ENCODE measurements at places on chromosomes 16 and 17.
A peak's percentile ranks its signal among the peaks of the same experiment; 100 is the strongest.

DNA sequence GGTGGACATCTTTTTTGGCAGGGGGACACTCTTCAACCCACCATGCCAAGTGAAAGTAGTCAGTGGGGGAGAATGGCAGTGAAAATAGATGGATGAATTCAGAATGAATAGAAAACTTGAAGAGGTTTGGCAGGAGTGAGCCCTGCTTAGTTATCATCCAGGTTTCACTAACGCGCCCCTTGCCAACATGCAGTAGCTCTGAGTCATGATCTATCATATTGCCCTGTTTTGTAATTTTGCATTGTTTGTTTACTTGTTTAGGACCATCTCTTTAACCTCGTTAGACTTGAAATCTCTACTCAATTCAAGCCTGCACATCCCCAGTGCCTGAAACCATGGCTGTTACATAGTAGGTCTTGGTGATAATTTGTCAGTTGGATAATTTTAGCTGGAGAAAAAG, 116.7 kb downstream of the RBFOX1 start:
- no peak for DNase-seq

DNA sequence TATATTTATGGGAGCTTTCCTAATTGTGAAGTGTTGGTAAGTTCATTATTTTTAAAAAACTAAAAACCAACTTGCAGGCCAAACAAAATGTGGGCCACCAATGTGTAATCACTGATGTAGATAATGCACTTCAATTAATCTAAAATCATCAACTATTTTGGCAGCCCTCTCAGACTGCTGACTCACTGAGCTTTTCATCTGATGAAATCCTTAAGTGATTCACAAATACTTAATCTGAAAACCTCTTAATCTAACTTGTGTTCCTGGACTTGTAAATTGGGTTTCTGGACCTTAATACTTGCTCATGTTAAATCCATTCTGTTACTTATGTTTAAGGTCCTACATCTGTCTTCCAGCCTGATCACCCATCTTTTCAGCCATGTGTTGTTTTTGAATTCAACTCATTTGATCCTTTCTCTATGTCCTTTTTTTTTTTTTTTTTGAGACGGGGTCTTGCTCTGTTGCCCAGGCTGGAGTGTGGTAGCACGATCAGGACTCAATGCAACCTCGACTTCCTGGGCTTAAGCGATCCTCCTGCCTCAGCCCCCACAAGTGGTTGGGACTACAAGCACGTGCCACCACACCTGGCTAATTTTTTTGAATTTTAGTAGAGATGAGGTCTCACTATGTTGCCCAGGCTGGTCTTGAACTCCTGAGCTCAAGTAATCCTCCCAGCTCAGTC, 39.0 kb downstream of the PRKCB start:
- no peak for DNase-seq

GRCh38 chr16:23103603-23104002, 45.6 kb downstream of the USP31 start:
- DNase-seq = no peak

DNA sequence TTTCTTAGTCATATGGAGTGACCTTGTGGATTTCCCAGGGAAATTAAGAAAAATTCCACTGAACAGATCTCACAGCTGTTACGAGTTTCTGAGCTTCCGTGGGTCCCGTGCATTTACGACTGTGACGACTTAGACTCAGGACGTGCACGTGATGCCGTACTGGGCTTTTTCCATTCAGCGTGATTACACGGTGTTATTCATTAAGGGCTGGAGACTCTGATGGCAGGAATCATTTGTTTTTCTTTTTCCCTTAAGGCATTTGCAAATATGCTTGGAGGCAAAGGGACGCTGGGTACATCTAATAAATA, 57.2 kb downstream of the TBC1D16 start:
- no peak for DNase-seq

DNA sequence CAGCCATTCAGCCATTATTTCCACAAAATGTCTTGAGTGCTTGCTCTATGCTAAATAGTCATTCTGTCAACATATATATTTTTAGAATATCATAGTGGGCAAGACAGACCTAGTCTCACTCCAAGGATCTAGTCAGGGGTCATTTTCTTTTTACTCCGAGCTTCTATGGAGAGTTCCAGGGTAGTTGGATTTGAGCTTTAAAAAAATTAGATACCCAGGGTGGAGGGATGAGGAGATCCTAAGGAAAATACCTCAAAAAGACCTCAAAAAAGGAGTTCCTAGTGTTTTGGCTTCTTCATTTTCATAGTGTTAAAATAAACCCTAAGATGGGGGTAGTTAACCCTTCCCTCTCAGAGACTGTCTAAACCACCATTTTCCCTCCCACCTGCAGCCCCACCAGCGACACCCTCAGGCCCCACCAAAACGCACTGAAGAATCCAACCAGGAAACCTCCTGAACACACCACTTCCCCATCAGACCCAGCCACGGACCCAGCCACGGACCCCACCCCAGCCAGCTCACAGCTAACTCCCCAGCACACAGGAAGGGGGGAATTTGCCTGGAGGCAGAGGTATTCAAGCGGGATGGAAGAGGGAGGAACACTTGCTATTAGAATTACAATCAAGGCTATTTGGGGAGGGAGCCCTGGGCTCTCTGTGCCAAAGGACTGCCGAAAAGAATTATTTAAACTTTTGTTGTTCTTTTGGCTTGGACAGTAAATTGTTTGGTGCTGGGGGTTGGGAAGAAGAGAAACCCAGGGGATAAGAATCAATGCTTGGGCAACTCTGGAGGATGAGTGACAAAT, 2.2 kb downstream of the ETV4 start:
- no peak for DNase-seq

GRCh38 chr16:4805231-4805630, 2.8 kb upstream of the ROGDI start:
- no peak for DNase-seq

GRCh38 chr17:33809748-33810147, 445.3 kb upstream of the CCL2 start:
- no peak for DNase-seq

GRCh38 chr17:48121923-48122664, 14.5 kb downstream of the SNX11 start:
- peak; percentile 39 for DNase-seq

GRCh38 chr16:65989861-65990604, 376.5 kb upstream of the CDH5 start:
- no peak for DNase-seq

GRCh38 chr17:79388556-79389295, 222.1 kb downstream of the RBFOX3 start:
- DNase-seq = peak; percentile 49

DNA sequence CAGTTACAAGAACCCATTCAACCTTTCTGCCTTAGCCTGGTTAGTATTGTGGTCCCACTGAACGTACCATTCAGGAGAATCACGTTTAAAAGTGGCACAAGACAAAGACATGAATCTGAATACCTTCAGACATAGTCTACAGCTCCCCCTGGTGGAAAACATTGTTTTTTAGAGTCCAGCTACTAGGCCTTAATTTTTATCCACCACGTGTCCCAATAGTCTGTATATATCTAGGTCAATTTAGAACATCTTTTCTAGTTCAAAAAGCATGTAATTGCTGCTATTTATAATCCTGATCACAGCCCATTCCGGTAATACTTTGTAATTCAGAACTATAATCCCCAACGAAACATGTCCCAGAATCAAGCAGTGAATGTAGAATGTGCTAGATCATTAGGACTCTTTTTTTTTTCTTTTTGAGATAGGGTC, 13.7 kb upstream of the GUCY2D start:
- peak; percentile 41 for DNase-seq

DNA sequence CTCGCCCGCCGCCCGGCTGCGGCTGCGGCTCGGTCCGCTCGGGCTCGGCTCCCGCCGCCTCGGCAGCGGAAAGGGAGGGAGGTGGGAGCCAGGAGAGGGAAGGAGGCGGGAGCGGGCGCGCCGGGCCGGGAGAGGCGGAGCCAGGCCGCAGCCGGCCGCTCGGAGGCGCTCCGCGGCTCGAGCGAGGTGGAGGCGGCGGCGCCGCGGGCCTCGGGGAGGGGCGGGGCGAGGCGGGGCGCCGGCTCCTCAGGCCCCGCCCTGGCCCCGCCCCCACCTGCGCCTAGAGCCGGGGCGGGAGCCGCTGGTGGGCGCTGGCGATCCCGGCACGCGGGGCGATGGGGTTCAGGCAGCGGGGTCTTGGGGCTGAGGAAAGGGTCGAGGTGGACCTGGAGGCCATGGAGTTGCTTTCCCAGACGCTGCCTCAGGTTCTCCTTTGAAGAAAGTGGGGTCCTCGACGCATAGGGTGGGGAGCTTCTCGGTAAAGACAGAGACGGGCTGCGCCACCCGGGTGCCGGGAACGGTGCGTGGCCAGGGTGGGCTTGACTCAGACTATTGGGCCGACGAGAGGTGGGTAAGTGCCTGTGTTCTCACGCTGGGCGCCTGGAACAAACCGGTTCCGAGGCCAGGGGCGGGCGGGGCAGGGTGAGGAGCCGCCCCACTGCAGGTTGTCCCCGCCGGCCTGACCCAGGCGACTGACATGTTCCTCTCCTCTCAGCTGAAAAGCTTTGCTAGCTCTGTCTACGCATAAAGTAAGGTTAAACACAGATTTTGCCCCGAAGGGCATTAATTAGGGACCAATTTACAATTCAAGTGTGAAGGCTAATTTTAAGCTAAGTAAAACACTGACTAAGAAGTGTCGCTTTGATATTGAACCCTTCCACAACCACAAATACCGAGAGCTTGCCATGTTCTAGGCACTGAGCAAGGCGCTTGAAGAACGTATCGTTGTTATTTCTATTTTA, at the start of gene CMTM4:
Gene CMTM4, minus strand, starts transcription at position 75 of the 962 bp plus-strand sequence. CDS start 218 bp downstream, outside the sequence.
- DNase-seq = peak; percentile 77

DNA sequence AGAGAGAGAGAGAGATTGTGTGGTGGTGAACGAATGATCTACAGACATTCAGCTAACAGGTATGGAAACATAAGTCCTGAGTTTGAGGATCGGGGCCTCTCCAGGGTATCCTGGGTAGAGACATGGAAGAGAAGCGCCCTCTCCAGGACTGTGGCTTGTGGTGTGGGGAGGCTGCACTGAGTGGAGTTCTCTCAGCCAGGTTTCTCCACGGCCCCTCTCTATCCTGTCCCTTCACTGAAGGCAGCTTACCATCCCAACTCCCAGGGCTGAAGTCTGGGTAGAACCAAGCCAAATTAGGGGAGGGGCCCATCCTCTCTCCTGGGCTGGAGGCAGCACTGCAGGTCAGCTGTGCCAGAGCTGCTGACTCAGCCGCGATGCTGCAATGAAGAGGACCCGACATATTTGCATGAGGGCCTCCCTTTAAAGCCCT, 6.2 kb downstream of the C1QL1 start:
- DNase-seq = no peak

- no peak for DNase-seq
Measured at GRCh38 chr16:81842564-81843242, 63.6 kb downstream of the PLCG2 start.

DNA sequence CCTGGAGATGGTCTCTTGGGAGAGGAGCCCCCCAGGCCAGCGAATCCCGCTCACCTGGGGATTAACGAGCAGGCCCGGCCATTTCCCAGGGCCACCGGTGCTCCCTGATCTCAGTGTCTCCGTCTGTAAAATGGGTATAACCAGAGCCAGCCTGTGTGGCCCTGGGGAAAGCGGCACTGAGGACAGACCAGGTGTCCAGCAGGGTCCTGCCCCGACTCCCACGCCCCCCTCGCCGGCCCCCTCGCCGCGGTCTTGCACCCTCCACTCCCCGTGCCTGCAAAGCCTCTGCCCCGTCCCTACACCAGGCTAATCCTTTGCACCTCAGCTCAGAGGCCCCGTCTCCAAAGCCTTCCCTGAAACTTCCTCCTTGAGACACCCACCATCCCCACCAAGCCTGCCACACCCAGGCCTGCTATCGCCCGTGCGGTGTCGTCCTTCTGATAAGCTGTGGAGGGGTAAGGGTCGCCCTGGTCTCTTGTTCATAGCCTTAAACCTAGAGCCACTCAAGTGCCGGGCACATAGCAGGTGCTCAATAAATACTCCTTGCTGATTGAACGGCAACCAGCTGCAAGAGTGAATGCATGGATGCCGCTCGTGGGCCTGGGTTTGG, 259.1 kb downstream of the C16orf95 start:
- DNase-seq = no peak

DNA sequence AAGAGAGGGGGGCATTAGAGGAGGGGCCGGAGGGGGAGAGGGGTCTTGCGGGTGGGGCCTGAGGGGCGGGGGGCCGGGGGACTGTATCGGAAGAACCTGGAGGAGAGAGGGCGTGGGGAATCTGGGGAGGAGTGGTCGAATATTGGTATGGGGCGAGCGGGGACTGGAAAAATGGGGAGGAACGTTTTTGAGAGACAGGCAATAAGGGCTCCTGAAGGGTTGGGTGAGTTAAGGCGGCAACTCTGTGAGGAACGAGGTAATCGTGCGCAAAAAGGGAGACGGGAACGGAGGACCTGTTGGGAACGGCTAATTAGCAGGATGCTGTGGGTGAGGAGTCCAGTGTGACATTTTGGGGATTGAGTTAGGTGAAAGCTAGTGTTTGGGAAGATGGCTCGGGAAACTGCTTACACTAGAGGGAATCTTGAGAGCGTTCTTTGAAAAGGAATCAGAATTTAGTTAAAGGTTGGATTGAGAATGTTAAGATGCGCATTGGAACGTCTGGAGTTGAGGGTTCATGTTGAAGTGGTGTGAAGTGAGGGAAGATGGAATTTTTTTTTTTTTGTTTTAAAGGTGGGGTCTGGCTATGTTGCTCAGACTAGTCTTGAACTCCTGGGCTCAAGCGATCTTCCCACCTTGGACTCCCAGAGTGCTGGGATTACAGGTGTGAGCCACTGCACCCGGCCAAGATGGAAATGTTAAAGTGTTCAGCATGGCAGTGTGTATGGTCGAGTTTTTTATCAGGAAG, 662 bp downstream of the WIPF2 start:
- DNase-seq = peak; percentile 66

- DNase-seq = no peak
Measured at GRCh38 chr17:3574231-3574630, 16.6 kb upstream of the TRPV3 start.

- no peak for DNase-seq
Measured at GRCh38 chr16:66918355-66918754, 330 bp downstream of the CDH16 start.

DNA sequence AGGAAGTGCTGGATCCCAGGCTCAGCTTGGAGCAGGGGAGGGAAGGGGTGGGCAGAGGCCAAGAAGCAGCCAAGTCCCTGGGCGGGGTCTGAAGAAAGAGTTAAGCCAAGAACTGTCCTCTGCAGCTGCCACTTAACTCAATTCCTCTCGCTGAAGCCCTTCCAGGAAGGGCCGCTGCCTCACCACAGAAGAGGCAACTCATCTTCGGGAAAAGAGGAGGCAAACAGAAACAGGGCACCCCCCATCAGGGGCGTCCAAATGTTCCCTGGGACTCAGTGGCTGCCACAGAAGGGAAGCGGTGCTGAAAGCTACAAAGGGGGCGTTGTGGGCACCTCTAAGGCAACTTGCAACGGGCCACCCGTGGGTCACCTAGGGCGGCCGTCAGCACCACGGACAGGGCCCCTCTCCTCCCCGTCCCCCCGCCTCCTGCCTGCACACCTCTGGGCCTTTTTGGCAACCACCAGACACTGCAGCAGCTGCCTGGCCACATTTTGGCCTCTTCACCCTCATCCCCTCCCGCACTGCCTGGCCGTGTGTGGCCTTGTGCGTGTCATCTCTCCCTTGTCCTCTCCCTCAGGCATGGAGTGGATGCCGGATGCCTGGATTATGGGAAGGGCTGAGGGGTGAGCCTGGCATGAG, 2.5 kb downstream of the TLCD3B start:
- peak; percentile 67 for DNase-seq

GRCh38 chr17:32142857-32143526, 690 bp downstream of the RHOT1 start:
- DNase-seq = peak; percentile 59

Measured in right kidney (tissue), 9 donors.